Astrocyte (in vitro differentiated cells and primary cell): ENCODE measurements at places on chromosomes 6 and 20.

- no peak for DNase-seq
Observed at GRCh38 chr20:15140286-15140685, 802.9 kb upstream of the FLRT3 start.

- peak; percentile 97 for DNase-seq
Observed at GRCh38 chr6:36353411-36353915, 16.8 kb upstream of the BNIP5 start.

DNA sequence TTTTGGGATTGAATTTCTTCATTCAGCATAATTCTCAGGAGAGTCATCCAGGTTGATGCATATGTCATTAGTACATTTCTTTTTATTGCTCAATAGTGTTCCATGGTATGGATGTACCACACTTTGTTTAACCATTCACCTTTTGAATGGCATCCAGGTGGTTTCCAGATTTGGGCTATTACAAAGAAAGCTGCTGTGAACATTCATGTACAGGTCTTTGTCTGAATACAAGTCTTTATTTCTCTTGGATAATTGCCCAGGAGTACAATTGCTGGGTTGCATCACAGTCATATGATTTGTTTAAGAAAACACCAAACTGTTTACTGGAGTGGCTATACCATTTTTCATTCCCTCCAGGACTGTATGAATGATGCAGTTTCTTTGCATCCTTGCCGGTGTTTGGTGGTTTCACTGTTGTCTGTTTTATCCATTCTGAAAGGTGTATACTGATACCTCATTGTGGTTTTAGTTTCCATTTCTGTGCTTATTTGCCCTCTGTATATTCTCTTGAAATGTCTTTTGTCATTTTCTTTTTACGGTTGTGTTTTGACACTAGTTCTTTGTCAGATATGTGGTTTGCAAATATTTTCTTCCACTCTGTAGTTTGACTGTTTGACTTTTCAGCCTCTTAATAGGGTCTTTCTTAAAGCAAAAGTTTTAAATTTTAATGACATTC lies 8.8 kb downstream of the CDKAL1 start:
- peak; percentile 87 for DNase-seq

- DNase-seq = peak; percentile 59
Observed at GRCh38 chr6:158353883-158354877, 41.9 kb downstream of the TULP4 start.

- DNase-seq = peak; percentile 92
Observed at GRCh38 chr6:166629628-166630027, 2.6 kb upstream of the RPS6KA2 start.

DNA sequence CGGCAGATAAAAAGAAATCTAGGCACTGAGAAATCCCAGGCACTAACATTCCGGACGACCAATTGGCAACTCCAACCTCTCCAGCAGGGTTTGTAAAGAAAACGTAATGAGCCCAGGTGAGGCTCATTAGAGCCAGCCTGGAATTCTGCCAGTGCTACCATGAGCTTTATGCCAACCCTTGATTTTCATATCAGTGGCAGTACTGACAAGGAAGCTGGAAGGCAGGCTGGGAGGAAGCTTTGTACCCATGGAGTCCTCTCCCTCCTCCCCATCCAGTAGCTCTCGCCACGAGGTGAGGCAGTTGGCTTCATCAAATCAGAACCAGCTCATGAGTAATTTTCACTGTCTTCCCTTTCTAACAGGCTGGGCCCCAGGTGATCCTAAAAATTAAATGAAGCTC lies 250.2 kb downstream of the ZNF217 start:
- DNase-seq = no peak

DNA sequence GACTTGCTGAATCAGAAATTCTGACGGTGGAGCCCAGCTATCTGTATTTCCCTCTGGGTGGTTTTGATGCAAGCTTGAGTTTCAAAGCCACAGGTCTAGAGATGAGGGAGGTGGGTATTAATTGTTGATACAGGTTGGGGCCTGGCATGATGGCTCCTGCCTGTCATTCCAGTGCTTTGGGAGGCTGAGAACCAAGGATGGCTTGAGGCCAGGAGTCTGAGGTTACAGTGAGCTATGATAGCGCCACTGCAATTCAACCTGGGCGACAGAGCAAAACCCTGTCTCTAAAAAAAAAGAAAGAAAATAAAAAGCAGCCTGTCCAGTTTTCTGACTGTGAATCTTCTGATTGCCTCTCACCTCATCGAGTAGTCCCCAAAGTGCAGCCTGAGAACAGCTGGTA lies 184.8 kb upstream of the SASH1 start:
- no peak for DNase-seq

DNA sequence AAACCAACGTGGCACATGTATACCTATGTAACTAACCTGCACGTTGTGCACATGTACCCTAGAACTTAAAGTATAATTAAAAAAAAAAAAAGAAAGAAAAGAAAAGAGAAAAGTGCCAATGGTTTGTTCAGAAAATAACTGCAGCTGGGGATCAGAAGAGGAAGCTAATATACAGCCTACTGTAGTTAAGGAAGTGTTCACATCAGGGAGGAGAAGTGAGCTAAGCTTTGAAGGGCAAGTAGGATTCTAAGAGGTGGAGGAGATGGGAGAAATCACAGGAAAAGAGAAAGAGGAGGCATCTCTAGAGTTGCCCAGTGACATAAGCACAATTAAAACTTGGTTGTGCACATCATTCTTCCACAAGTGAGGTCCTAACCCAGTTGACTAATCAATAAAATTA lies 214.4 kb upstream of the DTNBP1 start:
- DNase-seq = no peak

GRCh38 chr20:56429502-56429901 lies 17.4 kb downstream of the CASS4 start:
- peak; percentile 93 for DNase-seq

- DNase-seq = no peak
Observed at GRCh38 chr20:43408848-43409576, 48.7 kb upstream of the SRSF6 start.

DNA sequence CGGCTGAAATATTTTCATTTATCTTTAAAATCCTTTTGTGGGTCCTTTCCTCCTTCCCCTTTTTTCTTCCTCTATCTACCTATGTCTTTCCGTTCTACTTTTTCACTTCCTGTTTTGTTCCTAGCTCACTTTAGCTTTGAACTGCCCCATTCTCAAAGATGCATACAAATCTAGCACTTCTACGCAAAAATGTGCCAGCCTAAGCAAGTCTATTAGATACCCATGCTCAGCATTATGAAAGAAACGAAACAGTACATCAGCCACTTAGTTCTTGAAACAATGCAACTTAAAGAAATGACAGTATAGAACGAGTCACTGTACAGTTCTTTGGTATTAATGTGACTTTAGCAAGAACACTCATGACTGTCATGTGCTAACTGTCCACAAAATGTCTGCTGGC lies 47.3 kb upstream of the MARCKS start:
- DNase-seq = no peak

- DNase-seq = peak; percentile 62
Observed at GRCh38 chr20:32155017-32155981, 45.8 kb downstream of the TM9SF4 start.

- DNase-seq = peak; percentile 99
Observed at GRCh38 chr6:81938014-81938856, 185.8 kb upstream of the TENT5A start.

DNA sequence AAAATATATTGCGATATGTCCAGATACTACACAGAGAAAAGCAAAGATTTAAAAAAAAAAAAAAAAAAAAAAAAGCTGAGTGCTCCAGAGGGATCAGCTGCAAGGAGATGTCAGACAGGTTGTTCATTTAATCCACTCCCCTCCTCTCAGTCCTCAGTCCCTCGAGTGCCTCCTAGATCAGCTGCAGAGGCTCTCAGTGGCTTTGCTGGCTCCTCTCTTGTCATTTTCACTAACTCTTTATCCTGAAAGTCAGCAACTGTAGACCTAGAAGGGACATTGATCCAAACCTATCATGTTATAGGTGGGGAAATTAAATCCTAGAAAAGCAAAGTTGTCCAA lies 61.6 kb downstream of the KIAA0319 start:
- DNase-seq = no peak

DNA sequence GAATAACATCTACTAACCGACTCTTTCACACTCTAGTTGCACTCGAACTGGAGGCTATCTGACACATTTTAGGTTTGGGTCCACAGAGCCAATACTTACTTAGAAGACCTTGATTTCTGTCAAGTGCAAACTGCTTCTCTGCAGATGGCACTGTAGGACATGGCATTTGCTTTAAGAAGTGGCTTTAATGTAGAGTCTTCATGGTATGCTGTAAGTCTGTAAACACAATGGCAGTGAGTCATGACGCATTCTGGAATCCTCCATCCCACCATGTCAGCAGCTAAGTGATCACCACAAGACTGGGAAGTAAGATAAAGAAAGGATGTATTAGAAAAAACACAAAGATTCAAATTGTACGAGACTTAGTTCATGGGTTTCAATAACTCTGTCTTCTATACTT lies 377.0 kb upstream of the NOX3 start:
- DNase-seq = peak; percentile 73

- DNase-seq = no peak
Observed at GRCh38 chr6:157879873-157880254, 56.8 kb downstream of the SNX9 start.

GRCh38 chr6:129186988-129187387 lies 304.1 kb downstream of the LAMA2 start:
- peak; percentile 74 for DNase-seq

- DNase-seq = no peak
Observed at GRCh38 chr20:17418737-17419136, 112.4 kb downstream of the BFSP1 start.

DNA sequence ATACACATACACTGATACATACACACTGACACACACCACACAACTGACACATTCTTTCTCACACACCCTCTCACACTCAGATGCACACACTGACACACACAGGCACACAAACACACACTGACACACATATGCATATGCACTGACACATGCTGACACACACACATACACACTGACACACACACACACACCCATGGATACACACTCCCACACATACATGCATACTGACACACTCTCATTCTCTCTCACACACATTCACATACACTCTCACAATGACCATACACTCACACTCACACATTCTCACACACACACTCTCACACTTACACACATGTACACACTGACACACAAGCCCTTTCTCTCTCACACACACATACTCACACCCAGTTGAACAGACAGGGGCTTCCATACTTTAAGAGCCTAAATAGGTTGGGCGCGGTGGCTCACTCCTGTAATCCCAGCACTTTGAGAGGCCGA lies 236.4 kb downstream of the LRFN2 start:
- DNase-seq = no peak

- peak; percentile 23 for DNase-seq
Observed at GRCh38 chr6:105607636-105608621, 205.0 kb upstream of the PREP start.

DNA sequence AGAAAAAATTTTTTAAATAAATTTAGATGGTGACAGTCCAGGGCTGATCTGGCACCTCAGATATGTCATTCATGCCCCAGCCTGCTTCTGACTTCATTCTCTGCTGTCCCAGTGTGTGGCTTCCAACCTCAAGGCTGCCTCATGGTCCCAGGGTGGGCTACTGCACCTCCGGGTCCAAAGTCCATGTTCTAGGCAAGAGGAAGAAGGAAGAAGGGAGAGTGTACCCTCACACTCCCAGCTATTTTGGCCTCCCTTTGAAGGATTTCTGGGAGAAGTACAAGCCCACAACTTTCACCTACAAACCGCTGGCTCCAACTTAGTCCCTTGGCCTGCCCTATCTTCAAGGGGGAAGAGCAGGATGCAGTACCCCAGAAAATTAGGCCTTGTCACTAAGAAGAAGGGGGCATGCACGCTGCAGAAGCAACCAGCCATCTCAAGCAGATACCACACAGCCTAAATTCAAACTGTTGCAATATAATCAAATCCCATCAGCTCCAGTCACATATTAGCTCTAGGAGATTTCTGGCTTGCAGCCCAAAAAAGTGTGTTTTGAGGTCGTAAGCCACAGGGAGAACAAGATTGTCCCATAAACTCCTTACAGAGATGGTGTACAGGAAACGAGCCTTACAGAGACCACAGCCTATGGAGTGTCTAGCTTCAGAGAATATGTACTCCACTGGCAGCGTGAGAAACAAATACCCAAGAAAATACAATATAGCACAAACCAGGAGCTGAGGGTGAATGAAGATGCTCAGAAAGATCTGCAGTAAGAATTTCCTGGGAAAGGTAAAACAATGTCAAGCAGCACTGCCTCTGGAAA lies 906 bp upstream of the BTN3A2 start:
- DNase-seq = no peak

DNA sequence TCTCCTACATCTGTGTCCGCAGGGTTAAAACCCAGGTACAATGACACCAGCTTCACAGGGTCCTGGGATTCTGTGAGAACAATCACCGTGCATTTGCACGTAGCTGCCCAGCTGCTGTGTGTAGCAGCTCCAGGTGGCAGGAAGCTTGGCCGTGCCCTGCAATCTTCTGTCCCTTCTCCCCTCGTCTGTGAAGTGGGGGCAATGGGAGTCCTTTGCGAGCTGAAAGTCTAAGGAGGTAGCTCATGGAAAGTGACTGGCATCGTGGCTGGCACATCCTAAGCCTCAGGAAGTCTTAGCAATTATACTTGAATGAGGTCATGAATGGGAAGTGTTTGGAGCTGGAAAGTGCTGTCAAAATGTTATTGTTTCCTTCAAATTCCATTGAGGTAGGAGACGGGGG lies 137.1 kb downstream of the SMOC2 start:
- DNase-seq = no peak

- DNase-seq = no peak
Observed at GRCh38 chr6:31074401-31074800, 38.0 kb downstream of the C6orf15 start.

DNA sequence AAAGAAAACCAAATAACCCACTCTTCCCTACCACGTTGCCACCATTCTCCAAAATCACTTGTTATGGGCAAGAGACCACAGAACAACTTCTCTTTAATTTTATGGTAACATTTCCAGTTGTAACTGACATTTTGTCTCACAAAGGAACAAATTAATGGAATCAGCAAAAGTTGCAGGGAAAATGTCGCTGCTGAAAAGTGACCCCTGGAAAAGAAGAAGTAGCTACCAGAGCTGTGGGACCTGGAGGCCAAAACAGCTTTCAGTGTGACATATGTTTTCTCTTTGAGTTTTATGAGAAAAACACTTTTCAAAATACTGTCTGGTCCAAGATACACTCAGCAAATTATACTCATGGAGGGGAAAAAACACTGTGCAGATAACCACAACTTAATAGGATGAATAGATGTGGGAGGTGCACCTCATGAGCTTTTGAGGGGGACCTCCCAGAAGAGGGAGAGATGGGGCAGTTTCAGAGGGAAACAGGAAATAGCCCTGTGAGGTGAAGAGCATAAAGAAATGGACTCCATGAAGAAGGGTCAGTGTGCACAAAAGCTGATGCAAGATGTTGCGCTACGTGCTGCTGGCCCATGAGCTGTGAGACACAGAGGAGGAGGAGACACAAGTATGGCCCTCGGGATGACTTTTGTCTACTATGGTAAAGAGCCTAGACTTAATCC lies 87.3 kb downstream of the DTNBP1 start:
- no peak for DNase-seq

DNA sequence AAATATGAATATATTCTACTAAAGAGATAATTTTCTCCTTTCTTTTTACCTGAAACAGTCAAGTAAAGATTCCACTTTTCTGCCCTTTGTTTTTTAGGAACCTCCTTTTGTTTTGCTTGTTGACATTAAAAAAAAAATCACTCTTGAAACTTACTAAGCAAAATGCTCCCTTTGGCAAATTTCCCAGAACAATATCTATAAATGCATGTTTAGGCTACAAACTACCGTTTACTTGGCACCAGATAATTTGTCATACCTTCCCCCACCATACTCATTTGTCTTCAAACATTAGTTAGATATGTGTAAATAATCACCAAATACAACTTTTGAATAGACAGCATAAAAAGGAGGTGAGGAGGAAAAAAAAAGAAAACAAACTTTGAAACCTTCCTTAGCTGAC lies 604.7 kb downstream of the RFPL4B start:
- DNase-seq = no peak
